ENCODE measurements at places on chromosomes 3 and 15.

- DNase-seq = no peak
Measured at GRCh38 chr3:24195504-24196230, 250.6 kb downstream of the NR1D2 start.

DNA sequence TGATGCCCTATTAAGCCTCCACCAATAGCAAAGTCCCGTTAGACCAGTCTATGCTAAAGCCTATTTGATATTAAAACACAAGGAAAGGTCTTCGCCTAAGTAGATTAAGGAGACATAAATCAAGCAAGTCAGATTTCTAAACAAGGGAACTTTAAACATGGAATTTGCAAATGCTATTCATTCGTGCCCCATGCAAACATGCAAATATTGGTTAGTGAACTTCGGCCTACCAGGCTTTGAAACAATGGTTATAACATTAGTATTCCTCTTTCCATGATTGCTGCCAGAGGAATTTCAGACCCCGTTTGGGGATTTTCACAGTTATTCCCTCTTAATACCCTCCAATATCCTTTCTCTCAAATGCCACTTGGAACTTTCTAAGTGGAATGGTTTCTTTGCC is 36.9 kb upstream of the ZNF280D start:
- no peak for DNase-seq

- no peak for DNase-seq
Measured at GRCh38 chr3:95134693-95135413, 1072.0 kb downstream of the NSUN3 start.

GRCh38 chr3:184176377-184177330 is 2.0 kb downstream of the AP2M1 start:
- DNase-seq = peak; percentile 70

DNA sequence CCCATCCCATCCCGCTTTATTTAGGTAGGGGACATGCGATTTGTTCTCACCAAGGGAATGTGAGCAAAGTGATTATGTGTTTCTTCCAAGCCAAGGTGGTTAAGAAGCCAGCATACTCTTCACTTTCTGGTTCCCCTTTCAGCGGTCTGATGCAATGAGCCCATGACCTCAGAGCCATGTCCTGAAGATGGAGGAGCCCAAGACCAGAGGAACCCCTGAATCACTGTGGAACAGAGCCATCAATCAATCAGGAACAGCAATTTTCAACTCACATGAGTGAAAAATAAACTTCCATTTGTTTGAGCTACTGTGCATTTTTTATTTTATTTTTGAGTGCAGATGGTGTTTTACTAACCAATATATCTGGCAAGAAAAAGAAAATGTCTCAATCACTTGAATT is 10.8 kb downstream of the THRB start:
- DNase-seq = peak; percentile 59

GRCh38 chr3:177478170-177478867 is 281.0 kb upstream of the TBL1XR1 start:
- DNase-seq = peak; percentile 9

DNA sequence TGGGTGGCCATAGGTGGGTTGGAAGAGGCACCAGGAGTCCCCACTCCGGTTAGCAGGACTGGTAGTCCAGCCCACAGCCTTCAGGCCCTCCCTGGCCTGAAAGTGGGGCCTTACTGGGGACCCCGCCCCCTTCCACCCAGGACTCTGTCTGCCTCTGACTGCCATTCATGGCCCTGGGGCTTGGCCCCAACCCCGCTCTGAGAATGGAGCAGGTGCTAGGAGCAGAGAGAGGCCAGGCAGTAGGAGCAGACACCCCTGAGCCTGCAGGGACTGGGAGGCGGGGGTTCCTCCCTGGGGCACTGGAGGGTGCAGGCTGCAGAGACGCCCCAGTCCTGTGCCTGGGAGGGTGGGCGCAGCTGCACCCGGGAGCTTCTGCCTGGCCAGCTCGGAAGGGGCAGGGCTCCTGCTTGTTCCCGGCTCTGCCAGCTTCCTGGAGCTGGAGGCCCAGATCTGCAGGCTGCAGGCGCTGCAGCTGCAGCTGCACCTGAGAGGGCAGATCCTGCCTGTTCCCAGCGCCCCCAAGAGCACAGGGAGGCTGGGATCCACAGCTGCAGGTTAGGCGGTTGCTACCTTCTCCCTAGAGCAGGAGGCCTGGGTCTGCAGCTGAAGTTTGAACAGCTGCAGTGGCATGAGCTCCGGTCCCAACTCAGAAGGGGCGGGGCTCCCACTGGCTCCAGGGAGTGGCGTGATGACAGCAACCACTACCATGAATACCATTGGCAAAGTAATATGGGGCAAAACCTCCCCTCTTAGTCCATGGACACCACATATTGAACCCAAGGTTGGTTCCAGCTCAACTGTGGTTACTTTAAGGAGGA is 194.7 kb downstream of the SQOR start:
- no peak for DNase-seq

DNA sequence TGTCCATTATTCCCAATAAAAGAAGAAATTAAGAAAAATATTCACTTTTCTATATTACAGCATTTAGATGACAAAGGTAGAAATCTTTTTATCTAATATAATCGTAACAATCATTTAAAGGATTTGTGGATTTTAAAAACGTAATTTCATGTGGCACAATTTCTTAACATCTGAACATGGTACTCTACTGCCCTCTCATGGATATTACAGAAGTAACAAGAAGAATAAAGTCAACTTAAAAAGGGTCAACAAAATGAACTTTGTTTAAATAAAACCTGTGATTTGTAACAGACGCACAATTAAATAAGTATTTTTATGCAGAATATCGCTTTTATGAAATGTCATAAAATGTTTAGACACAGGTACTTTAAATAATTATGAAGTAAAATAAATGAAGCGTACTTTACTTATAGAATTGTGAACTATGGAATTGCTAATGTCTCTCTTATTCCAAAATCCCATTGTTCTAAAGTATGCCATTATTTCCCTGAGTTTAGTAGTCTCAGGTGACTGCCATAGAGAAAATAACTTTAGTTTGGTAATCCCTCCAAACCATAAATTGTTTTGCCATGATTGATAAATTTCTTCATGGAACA is 366.8 kb upstream of the ZNF385D start:
- peak; percentile 75 for DNase-seq

GRCh38 chr3:98843266-98843959 is 58.1 kb downstream of the DCBLD2 start:
- DNase-seq = no peak

- no peak for DNase-seq
Measured at GRCh38 chr3:171342783-171343420, 117.3 kb downstream of the TNIK start.

DNA sequence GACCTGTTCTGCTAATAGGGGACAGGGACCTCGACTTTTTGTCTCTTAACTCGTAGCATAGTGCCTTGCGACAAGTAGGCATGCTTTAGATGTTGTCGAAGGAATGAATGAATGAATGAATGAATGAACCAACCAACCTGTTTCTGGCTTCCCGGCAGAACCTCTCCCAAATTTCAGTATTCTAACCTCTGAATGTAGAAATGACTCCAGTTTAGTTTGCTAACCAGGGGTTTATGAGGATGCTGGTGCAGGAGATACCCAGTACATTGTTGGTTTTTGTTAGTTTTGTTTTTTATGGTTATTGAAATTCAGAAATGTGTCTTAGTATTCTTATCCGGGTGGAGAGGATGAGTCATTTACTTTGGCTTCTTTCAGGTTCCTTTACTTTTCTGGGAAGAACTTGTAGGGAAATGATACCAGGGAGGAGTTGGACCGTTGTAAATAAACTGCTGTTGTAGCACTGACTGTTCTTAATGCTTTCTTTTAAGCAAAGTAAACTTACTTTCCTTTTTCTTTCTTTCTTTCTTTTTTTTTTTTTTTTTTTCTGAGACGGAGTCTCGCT is 29.6 kb upstream of the EHHADH start:
- no peak for DNase-seq

- DNase-seq = no peak
Measured at GRCh38 chr15:80260551-80260950, 8.5 kb upstream of the CTXND1 start.

DNA sequence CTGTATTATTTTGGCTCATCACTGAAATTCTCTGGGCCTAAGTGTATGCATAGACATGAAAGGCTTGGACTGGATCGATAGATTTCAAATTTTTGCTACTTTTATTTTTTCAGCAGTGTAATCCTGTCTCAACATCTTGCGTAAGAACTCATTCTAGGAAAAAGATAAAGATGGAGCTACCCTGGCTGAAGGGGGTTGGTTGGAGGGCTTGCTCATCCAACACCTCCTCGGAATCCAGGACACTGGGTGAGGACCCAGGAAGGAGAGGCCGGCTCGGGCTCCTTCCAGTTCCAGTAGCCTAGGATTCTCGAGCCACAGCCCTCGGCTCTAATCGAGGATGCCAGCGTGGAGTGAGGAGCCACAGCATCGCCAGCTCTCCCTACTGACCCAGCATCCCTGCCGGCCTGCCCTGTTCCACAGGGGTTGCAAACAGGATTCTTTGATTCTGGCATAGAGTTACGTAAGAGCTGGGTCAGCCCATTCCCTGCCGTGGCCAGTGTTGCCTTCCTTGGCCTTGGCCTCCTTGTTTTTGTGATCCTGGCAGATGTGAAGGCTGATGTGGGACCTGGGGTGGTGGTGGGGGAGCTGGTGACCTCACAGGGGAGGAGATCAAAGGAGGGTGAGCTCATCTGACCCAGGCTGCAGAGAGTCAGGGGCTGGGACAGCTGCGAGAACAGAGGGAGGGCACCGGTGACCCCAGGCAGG is 149.5 kb downstream of the ALDH1A2 start:
- DNase-seq = no peak

DNA sequence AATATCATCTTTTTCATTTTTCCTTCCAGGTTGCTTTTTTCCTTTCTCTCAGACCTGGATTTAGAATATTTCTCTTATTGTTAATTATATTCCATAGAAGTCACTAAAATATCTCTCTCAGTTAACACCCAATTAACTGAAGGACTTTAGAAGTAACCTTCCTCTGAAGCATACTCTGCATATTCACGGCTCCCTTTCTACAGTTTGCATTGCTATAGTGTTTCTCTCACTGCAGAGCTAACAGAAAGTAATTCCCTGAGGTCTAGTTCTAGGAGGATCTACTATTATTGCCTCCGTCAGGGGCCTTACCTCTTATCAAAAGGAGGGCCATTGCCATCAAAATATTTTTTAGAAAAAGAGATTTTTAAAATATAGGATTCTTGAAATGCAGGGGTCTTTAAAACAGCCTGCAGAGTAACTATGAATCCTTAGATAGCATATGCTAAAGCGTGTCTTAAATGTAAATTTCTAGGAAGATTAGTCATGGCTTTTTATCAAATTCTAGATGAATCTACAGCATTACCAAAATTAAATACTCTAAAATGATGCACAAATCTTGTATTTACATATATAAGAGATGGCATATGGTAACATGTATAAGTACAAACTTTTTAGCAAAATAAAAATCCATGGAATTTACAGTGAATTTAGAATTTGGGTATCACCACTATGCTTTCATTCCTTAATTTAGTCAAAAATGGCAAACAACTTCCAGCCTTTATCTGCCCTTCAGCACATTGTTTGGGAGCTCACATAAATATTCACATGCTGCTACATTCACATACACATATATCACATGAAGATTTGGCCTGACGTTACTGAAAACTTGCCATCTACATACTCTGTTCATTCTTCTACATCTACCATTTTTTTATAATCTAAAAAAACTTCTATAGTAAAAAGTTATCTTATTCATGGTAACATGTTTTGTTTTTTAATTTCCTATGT is 696.8 kb downstream of the OTOL1 start:
- no peak for DNase-seq

GRCh38 chr3:156382458-156383346 is 172.2 kb downstream of the SSR3 start:
- DNase-seq = peak; percentile 58

GRCh38 chr15:33098094-33099058 is 96.1 kb downstream of the FMN1 start:
- no peak for DNase-seq

DNA sequence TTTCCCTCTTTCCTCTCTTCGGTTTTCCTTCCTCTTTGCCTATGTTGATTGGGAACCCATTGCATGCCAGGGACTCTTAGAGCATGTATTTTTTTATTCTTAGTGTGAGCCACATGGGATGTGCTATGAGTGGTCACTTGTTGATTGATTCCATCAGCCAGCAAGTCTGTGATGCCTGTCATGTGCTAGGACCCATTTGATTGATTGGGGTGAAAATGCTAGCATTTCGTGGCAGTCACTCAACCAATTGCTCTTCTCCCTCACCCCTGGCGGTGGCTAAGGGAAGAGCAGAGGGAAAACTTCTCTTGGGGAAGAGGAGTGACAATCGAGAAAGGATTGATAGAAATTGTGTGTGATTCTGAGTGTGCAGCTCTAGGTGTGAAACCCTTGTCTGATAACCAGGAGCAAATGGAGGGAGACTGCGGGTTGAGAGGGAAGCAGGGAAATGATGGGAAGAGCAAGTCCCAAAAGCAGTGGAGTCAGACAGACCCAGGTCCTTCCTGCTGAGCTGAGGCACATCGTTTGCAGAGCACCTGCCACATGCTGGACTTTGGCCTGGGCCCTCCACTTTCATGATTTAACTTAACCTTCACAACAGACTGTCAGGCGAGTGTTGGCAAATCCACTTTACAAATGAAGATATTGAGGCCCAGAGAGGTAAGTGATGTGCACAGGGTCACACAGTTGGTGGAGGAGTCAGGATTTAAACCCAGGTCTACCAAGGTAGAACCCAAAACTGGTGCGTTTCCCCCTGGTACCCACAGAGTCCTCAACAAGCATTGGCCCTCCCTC is 40.0 kb downstream of the SLC6A11 start:
- no peak for DNase-seq

GRCh38 chr3:100954199-100954935 is 38.9 kb downstream of the ABI3BP start:
- no peak for DNase-seq

- no peak for DNase-seq
Measured at GRCh38 chr15:69656271-69657030, 203.8 kb downstream of the RPLP1 start.

DNA sequence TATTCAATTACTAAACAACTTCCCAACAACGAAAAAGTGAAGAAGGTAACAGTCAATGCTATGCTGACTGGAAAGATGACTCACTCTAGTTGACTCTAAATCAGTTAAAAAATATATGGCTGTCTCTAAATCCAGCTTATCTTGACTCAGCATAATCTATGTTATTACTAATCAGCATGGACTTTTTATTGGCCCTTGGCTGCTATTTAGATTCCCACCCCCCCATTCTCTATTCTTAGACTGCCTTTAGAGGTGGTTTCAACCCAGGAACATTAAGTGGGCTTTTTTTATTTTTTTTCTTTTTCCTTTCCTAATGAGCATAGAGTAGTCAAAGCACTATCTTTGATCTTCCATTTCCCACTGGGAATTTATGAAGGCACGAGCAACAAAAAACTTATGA is 1.9 kb downstream of the PCOLCE2 start:
- peak; percentile 19 for DNase-seq

- no peak for DNase-seq
Measured at GRCh38 chr15:42129364-42129763, 27.1 kb downstream of the PLA2G4F start.

- DNase-seq = no peak
Measured at GRCh38 chr15:65087873-65088642, 11.5 kb downstream of the KBTBD13 start.

- DNase-seq = no peak
Measured at GRCh38 chr15:81394603-81395002, 20.6 kb upstream of the TMC3 start.

DNA sequence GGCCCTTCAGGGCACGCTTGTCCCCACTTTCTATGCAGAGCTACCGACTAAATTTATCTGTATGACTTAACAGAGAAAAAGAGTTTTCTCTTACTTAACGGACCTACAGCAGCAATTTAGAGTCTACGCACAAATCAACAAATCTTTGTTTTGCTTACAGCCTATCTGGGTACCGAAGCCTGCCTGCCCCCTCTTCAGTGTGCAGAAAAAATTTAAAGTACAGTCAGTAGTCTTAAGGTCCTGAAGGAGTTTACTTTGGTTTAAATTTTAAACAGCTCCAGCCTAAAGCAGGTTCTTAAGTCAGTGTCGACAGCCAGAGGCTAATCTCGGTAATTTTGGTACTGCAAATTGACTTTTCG is 570 bp downstream of the SACM1L start:
- DNase-seq = peak; percentile 16

Data from hematopoietic multipotent progenitor cell treated with erythropoietin and hydrocortisone succinate and interleukin-3 and kit ligand, for 6 days (in vitro differentiated cells).